Erythroblast (primary cell): ENCODE measurements at places on chromosomes 7 and 10.

DNA sequence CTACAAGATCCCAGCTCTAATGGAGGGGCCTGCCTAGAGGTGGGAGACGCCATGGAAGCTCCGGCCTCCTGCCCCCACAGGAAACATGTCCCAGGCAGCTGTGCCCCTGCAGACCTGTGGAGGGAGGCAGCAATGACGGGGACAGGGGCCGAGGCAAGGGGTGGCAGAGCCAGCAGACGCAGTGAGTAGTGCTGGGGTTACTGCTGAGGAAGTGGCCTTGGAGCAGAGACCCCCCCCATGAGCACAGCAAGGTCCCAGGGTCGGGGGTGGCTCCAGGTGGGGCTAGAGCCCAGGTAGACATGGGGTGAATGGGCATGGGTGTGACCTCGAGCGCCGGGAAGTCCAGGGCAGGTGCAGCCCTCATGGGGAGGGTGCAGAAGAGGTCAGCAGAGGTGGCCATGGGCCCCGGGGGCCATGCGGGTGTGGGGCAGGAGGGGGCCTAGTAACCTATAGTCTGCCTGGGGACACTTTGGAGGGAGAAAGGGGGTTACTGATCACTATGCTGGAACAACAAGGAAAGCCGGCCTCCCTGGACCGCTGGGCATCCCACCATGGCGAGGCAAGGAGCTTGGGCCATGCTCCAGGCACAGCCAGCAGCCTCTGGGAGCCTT lies 45.5 kb downstream of the JAKMIP3 start:
- DNase-seq = no peak

DNA sequence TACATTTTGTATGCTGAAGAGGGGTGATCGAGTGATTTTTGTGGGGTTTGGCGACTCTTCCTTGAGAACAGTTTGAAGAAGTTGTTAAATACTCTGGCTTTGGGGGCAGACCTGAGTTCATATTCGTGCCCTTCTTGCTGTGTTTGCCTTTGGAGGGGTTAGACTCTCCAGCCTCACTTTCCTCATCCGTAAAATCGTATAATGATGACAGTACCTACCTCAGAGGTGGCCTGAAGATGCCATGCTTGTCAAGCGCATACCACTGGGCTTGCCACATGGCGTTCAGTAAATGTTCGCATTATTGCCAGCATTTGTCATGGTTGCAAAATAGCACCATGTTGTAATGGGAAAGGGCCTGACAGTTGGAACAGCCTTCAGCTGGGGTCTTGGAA lies 1.3 kb downstream of the STK17A start:
- peak; percentile 71 for DNase-seq

- no peak for DNase-seq
These were observed 110.2 kb downstream of the SRI start for GRCh38 chr7:88109612-88110011.

DNA sequence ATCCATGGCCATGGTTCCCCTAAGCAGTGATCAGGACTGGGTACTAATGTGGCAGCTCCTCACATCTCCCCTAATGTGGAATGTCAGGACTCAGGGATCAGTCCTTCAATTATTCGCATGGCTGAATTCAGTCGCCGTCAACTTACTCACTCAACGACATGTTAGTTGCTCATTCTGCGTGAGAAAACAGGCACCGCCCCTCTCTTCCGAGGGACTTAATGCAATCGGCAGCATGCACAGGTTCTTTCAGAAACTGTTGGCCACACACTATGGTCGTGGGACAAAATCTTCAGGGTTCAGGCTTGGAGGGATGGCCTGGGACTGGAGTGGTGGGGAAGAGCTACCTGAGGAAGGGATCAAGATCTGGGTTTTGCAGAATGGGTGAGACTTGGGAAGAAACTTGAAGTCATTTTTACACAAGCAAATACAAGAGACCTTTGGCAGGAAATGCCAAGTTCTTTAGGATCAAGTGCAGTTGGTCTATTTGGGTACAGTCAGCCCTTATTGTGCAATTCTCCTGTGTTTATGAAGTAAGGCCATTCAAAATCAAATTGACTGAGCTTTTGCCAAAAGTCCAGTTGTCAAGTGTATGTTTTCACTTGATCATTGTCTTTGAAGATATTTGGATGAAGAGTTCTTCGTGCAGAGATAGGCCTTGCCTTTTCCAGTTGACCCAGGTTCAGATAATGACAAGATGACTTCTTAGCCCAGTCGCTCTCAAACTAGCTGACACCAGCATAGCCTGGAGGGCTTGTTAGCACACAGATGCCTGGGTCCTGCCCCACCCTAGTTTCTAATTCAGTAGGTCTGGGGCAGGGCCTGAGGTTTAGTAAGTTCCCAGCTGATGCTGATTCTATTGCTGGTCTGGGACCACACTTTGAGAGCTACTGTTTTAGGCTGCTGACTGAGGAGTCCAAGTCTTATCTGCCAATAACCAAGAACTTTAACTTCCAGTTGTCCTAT lies 48.5 kb downstream of the LRRC18 start:
- no peak for DNase-seq

DNA sequence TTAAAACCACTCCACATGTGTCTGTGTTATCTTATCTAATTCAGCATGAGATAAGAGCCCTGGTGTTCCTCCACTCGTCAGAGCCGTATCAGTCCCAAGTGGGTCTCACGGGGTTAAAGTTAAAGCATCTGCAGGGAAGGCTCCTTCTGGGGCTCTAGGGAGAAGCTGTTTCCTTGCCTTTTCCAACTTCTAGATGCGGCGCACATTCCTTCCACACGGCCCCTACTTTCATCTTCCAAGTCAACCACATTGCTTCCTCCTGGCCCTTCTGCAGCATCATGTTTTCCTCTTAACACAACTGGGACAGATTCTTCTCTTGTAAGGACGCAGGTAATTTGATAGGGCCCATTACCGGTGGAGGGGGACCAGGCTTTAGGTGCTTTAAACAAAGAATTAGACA lies 620.1 kb upstream of the DPP6 start:
- no peak for DNase-seq
